Activated effector memory CD4-positive, alpha-beta T cell treated with Interleukin-2 at 50 U/mL for 16 hours (primary cell): ENCODE measurements at places on chromosomes 7 and 10.

DNA sequence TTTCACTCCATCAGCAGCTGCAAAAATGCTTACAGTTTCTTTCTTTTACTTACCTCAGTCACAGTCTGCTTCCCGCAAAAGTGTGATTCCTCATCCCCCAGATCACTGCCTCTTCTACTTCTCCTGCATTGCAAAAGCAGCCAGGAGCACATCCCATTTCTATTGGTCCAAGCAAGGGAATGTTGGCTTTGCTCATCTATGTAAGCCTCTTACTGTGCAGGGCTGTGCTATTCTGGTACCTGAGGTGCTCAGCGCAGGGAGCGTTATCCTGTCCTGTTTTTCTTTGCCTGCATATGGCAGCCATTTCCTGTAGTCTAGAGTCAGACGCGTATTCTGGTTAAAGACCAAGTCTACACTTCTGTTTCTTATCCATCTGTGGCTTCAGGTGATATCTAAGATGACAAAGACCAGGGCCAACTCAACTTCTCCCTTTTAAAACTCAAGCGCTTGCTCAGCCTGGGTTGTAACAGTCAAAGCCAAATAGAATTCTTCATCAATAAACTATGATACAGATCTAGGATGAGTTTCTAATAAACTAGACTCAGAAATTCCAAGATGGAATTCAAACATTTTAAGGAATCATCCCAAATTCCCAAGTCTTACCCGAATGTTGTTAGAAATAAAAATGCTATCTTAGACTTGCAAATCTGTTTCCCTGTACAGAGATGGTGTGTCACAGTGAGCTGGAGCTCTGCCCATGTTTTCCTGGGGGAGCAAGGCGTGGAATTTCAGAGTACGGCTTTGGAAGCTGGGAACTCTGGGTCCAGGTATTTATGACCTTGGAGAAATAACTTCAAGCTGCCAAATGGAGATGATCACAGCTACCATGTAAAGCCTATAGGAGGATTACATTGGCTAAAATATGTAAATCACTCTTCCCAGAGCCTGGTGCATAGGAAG is 6.1 kb upstream of the RBM17 start:
- no peak for DNase-seq

DNA sequence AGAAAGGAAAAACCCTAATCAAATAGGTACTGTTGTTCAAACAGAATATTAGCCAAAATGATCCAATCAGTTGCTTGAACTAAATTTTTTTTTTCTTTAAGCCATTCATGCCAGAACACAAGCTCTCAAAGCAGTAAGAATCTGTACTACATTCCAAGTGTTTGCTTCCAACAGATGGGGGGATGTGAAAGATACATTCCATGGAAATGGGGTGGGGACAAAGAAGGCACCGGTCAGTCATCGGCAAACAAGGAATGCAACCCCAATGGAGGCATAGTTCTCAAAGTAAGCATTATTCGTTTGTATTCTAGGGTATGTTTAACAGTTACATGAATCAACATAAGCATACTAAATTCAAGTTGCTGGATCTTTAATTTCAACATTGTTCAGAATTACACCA is 32.5 kb downstream of the C10orf143 start:
- DNase-seq = no peak

- no peak for DNase-seq
Measured at GRCh38 chr10:96820765-96821164, 11.3 kb upstream of the LCOR start.

DNA sequence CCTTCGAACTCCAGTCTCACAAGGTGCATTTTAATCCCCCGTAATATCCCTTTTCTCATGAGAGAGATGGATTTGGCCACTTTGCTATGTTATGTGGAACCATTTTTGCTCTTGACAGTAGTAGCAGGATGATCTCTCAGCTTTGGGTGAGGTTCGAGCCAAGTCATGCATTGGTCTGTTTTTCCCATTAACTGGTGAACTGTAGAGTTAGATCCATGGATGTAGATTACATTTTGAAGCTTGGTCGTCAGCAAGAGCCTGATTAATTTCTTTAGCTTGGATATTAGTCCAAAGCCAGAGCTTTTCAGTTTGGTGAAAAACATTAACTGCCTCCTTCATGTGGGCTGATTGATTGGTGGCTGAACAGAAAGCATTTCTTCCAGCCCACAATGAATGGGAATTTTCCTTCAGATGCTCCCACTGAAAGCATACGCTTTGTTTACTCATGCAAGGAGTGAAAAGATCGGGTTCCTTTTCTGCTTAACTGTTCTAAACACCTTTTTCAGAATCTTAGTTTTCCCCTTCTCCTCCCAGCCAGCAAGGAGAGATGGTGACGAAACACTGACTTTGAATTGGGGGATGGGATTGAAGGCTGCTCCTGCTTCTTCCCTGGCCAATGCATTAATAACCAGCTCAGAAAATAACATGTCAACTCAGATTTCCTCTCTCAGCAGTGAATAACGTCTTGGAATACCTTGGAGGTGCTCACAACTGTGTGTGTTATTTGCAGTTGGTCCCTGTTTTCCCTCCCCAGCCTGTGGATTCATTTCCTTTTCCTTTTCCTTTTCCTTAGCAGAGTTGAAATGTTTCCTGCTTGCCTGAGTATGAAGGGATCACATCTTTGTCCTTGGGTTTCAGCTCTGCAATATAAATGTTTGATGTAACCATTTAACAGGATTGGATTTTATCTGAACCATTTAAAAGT is 351.8 kb upstream of the FZD8 start:
- no peak for DNase-seq

- DNase-seq = no peak
Measured at GRCh38 chr10:47247148-47248059, 52.6 kb upstream of the GDF10 start.

GRCh38 chr10:63504145-63504881 is 16.9 kb upstream of the REEP3 start:
- no peak for DNase-seq

DNA sequence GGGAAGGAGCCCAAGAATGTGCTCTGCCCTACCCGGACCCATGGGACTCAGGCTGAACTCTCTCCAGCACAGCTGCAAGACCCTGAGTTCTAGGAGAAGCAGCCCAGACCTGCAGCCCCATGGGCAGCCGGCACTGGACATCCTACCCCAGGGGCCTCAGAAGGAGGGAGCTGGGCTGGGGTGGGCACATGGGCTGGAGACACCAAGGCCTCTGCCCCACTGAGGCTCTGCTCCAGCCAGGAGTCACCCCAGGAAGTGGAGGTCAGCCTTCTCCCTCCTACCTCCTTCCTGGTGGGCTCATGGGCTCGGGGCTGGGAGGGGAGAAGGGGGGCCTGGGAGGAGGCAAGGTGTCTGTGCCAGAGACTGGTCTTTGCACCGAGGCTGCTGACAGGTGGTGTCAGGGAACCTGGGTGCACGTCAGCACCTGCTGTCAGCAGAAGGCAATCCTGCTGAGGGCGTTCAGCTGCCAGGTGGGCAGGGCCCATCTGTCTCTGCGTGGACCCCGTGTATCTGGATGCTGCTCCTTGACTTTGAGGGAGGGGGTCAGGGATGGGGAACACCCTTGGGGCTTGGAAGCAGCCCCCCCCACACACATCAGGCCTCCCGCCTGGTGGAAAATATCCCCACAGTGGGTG is 95.2 kb downstream of the PDGFA start:
- no peak for DNase-seq

DNA sequence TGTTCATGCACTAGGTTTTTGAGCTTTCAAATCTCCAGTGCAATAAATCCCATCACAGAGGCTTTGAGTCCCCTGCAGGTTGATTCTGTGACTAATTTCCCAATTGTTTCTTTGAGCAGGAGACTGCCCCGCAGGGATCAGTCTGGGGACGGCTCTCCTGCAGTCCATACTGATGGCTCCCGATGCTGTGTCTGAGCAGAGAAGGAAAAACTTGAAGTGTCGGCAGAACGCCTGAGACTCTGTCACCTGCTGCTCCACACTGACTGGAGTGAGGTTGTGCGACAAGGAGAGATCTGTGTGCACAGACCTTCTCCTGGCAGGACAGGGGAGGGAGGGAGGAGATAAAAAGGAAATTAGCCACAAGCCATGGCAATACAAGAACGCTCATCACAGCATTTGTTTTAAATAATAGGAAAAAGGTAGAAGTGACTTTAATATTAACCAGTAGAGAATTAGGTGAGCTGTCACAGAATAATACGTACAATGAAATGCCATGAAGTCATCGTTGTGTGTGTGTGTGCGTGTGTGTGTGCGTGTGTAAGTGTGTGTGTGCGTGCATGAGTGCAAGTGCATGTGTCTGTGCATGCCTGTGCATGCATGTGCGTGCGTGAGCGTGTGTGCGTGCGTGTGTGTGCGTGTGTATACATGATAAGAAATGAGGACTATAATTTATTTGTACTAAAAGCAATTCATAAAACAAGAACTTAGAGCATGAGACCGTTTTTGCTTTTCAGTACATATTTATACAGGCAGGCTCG is 38.2 kb downstream of the HTR5A start:
- DNase-seq = no peak

DNA sequence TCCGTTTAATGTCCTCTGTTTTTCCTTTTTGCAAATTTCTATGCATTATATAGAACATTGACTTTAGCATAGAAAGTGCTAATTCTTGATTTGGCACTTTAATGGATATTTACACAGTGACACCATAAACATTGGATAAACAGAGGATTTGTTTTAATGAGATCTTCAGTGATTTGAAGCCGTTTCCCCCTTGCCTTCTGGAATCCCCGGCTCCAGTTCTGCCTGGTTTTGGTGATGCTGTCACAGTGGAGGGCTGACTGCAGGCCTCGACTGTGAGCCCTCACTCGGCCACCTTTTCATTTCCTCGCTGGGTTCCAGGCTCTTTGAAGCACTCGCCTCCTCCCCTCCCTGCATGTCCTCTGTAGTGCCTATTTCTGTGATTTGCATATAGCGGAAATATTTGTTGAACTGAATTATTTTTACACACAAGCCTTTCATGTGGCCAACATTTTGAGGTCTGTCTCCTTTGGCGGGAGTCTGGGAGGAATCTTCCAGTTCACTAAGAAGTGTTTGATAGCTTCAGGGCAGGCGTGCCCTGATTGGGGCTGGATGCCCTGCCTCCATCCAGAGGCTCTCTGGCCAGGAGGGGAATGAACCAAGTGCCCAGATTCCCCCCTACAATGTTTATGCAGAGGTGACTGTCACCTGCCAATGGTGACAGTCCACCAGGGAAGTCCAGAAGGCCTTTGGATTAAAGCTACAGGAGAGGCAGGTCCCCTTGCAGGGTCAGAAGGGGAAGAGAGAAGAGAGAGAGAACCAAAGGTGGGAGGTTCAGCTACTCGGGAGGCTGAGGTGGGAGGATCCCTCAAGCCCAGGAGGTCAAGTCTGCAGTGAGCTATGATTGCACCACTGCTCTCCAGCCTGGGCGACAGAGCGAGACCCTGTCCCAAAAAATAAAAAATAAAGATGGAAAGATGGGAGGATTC is 67.5 kb downstream of the CUX1 start:
- no peak for DNase-seq

GRCh38 chr10:1743141-1743540 is 5.8 kb upstream of the ADARB2 start:
- DNase-seq = no peak

DNA sequence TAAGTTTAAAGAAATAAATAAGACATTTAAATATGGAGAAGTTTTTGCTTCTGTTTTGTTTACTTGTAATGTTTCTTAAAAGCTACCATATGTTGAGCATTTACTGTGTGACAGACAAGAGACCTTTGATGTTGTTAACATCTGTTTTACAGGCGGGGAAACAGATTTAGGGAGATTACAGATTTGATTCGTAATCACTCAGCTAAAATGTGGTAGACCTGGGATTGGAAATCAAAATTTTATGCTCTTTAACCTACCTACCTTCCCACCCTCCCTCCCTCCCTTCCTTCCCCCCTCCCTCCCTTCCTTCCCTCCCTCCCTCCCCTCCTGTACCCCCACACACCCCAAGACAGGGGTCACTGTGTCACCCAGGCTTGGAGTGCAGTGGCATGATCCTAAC is 11.7 kb downstream of the LCOR start:
- no peak for DNase-seq

DNA sequence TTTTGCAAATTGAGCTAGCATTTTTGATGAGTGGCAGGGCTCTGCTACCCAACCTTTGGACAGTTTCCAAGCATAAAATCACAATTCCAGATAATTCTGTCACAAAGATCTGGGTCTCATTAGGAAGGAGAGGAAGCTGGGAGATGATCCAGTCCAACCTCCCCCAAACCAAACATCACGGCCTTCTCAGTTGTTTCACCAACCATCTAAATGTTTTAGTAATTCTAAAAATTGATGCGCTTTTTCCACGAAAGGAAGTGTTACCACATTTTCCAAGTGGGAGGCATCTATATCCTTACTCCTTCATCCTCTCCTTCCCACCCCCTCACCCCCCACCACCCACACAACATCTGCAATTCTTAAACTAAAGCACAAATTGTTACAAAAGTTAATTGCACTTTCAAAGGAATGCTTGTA is 108.3 kb downstream of the EGFR start:
- no peak for DNase-seq

DNA sequence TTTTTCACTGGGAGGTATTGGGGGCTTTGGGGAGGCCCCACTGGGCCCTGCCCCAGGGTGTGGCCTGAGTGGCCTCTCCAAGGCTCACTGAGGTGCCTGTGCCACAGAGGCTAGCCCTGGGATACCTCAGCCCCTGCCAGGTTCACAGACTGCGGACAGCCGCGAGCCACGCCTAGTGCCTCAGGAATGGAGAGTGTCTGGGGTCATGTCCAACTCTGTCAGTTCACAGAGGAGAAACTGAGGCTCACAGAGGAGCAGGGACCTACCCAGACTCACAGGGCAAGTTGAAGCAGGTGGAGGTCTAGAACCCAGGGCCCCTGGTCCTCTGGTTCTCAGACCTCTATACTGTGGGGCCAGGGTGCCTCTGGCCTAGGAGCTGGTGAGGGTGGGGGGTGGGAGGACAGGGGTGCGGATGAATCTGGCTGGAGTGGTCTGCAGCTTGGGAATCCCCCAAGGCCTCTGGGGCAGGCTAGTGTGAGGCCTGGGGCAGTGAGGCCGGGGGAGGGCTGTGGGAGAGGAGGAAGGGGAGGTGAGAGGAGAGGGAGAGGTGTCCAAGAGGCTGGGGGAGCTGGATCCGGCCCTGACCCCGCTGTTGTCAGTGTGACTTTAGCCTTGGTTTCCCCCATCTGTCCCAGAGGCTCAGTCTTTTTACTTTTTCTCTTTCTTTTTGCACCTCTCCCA is 20.0 kb downstream of the NEURL1 start:
- no peak for DNase-seq

- no peak for DNase-seq
Measured at GRCh38 chr7:5755704-5756504, 25.6 kb downstream of the RNF216 start.

DNA sequence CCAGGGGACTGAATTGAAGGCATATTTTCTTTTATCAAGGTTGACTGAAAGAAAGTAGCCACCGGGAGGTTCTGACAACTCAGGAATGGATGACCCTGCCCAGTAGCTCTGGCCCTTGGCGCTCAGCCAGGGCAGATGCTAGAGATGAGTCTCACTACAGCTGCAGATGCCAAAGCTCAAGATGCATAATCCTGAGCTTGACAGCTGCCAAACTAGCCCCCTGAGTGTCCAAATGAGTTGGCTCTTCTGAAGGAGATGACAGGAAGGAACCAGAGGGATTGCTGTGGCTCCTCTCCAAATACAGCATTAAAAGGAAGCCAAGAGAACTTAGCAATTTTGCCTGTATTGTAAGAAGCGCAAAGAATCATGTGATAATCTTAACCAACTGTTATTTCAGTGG is 78.4 kb downstream of the NXPH1 start:
- no peak for DNase-seq
